ENCODE measurements at places on chromosomes 3 and 15.

DNA sequence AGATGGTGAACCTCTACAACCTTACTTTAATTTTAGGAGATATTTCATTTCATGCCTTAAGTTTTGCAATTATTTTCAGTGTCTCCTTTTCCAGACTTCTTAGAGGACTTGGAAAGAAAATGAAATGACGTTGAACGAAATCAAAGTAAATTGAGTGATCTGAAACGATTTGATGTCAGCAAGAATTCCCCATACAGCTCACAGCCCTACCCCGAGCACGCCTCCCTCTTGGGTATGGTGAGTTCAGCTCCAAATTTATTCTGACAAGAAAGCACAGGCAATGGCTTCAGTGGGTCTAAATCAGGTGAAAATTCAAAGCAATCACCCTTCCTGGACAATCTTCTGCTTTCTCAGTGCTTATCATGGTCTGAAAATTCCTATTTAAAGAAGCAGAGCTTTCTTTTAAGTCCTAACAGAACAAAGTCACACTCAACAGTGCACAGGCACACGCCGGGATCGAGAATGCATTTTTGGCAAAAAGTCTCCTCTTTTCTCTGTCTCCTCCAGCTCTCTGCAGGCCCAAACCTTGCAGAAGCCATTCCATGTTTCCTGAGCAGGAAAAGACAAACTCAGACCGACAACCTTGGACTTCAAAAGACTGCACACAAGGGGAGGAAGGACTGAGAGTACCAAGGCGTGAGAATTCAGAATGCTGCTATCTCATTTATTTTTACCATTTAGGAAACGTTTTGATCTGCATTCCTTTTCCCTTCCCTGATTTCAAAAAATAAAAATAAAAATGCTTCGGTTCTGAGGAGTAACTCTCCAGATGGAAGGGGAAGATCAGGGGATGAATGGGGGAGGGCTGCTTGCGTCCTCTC lies 72.0 kb downstream of the CCNL1 start:
- DNase-seq, result no peak

DNA sequence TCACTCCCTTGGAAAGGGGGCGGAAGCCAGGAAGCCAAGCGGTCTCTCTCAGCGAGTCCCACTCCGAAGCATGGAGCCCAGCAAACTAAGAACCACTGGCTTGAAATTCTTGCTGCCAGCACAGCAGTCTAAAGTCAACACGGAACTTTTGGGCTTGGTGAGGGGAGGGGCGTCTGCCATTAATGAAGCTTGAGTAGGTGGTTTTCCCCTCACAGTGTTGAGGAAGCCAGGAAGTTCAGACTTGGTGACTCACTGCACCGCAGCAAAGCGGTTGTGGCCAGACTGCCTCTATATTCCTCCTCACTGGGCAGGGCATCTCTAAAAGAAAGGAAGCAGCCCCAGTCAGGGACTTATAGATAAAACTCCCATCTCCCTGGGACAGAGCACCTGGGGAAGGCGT lies 665.4 kb upstream of the CBLB start:
- no peak for DNase-seq

DNA sequence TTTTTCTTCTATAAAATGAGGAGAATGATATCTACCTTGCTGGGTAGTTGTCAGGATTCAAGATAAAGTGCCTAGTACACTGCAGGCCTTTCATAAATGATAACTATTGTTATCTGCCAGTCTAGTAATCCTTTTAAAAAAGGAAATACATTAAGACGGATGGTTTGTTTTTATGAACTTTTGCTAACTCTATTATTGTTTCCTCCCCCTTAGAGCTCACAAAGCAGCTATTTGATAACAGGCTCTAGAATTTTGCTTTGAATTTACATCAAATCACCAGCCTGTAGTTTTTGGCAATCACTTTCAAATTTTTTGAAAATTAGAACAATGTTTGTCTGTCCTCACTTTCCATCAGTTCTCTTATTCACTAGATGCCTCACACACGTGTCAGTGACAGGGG lies 39.8 kb downstream of the BLM start:
- no peak for DNase-seq

DNA sequence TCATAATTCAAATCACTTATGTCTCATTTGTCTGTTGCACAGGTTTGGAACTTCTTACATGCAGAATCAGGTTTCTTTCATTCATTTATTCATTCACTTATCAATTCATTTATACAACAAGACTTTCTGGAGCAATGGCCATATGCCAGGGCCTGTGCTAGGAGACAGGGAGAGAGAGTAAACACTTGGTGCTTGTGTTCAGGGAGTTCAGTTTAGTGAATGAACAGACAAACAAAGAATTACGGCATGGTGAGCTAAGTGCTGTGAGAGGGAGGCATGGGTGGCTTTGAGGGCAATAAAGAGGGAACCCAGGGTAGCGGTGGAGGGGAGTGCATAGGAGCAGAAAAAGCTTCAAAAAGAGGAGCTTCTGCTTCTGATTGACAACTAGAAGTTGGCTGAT lies 8.5 kb upstream of the IREB2 start:
- DNase-seq, result no peak

- peak; percentile 72 for DNase-seq
Measured at GRCh38 chr3:152834776-152835600, at the start of gene P2RY1. TSS of gene P2RY1 (plus strand) at chr3:152835131. CDS start at chr3:152835783, 652 bp downstream.

DNA sequence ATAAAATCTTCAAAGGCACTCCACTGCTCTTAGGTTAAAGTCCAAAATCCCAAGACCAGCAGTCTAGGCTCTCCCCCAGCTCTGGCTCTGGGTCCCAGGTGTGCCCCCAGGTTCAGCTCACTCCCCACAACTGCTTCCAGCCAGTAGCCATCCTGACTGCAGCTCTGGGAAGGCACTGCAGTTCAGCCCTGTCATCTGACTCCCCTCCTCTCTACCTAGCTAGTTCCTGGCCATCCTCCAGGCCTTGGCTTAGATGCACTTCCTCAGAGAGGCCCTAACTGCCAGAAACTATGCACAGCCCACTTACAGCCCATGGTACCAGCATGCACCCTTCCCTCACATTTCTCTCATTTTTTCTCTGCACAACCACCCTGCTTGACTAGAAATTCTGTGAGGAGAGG lies 25.5 kb downstream of the TBC1D2B start:
- DNase-seq, result no peak

GRCh38 chr3:122668930-122669730 lies 11.5 kb upstream of the PARP14 start:
- DNase-seq, result no peak

GRCh38 chr3:127070776-127071175 lies 87.9 kb downstream of the PLXNA1 start:
- DNase-seq, result no peak

GRCh38 chr3:146496726-146497125 lies 27.4 kb upstream of the PLSCR2 start:
- DNase-seq, result no peak

DNA sequence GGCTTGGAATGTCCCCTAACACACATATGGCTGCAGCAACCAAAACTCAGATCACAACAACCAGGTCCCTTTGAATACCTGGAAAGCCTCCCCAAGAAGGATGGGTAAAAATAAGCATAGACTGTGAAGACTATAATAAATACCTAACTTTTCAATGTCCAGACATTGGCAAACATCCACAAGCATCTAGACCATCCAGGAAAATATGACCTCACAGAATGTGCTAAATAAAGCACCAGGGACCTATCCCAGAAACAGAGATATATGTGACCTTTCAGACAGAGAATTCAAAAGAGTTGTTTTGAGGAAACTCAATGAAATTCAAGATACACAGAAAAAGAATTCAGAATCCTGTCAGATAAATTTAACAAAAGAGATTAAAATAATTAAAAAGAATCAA lies 109.2 kb downstream of the NEDD4 start:
- no peak for DNase-seq

GRCh38 chr15:75335313-75335704 lies 554 bp upstream of the COMMD4 start:
- DNase-seq, result no peak

- no peak for DNase-seq
Measured at GRCh38 chr3:133962849-133963248, 66.9 kb downstream of the SLCO2A1 start.

DNA sequence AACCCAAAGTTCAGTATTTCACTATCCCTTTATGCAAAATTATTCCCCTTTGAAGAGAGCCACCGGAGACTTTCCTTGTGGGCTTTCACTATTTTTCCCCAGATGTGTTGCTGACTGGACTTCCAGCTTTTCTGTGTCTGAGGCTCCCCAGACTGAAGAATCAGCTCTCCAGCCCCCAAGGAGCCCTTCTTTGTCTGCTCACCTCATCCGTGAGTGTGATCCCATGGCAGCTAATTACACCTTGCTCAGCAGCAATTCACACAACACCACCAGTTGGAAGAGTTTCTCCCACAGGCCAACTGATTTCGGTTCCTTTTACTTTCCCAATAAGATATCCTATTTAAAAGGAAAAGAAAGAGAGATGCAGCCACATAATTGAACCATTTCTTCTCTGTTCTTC lies 249.5 kb upstream of the TRIM42 start:
- no peak for DNase-seq

DNA sequence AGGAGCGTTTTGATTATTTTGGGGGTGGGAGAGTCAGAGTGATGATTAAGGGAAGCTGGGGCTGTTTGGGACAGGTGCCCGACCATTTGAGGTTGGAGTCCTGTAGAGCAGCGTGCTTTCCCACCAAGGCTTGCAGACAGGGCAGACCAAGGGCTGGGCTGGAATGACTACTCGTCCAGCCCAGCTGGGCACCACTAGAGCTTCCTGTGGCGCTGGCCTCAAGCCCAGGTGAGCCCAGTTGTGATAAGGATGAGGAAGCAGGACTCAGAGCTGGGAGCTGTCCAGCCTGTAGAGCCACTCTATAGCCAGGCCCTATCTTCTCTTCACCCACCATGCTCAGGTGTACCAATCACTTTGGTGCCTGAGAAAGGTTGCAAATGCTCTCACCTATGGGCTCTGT lies 75.8 kb upstream of the ACAN start:
- no peak for DNase-seq

- no peak for DNase-seq
Measured at GRCh38 chr15:101398247-101398646, 91.3 kb downstream of the PCSK6 start.

DNA sequence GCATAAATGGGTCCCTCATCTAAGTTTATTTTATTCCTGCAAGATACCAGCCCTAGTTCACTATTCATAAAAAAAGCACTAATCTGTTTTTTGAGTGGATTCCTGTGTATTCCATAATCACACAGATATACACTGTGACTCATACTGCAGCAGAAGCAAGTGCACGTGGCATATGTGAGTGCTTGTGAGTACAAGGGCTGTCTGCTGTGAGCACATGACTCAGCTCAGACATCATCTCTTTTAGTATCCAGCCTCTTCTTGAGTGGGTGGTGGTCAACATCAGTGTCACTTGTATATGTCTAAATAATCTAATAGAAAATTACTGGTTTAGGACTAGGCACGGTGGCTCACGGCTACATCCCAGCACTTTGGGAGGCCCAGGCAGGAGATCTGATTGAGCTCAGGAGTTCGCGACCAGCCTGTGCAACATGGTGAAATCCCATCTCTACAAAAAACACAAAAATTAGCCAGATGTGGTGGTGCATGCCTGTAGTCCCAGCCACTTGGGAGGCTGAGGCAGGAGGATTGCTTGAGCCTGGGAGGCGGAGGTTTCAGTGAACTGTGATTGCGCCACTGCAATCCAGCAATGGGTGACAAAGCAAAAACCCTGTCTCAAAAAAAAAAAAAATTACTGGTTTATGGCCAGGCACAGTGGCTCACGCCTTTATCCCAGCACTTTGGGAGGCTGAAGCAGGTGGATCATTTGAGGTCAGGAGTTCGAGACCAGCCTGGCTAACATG lies 49.8 kb downstream of the NIPA2 start:
- DNase-seq, result no peak

- no peak for DNase-seq
Measured at GRCh38 chr3:172476347-172476746, 28.1 kb upstream of the GHSR start.

DNA sequence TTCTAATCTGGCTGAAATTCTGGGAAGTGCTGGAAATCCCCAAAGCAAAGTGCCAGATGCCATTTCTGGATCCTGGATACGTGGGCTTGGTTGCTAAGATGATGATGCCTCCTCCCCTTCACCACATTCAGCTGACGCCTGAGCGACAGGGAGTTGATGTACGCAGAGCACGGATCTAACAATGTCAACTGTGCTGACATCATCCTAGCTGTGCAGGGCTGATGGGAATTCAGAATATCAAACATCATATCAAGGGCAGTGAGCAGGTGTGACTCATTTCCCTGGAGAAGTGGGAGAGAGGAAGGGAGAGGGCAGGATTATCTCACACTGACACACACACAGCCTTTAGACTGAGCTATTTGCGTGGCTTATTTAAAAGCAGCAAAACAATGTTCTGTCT lies 92.6 kb upstream of the ZBTB20 start:
- DNase-seq, result no peak

DNA sequence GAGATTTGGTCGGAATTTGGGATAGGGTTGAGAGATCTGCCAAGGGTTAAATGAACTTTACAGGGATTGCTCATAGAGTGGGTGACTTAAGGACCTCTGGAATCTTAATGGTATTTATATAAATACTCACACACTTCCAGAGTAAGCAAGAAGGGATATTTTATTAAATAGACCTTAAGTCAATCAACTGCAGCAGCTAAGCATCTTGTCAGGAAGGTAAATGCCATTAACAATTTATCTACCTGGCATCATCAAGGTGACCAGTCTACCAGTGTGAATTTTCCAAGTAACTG lies 123.9 kb downstream of the FEZF2 start:
- no peak for DNase-seq

DNA sequence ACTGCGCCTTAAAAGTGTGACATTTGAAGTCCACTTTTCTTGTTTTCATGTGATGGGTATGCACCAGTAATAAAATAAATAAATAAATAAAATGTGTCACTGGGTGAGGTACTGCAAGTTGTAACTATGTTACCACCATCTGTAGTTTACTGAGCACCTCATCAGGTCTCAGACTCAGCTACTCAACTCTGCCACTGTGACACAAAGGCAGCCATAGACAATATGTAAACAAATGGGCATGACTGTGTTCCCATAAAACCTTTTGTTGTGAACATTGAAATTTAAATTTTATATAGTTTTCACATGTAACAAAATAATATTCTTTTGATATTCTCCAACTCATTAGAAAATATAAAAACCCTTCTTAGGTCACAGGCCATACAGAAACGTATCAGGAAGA lies 120.1 kb downstream of the DNAJB8 start:
- no peak for DNase-seq

- DNase-seq, result peak; percentile 45
Measured at GRCh38 chr15:72342385-72342784, 22.4 kb upstream of the CELF6 start.

DNA sequence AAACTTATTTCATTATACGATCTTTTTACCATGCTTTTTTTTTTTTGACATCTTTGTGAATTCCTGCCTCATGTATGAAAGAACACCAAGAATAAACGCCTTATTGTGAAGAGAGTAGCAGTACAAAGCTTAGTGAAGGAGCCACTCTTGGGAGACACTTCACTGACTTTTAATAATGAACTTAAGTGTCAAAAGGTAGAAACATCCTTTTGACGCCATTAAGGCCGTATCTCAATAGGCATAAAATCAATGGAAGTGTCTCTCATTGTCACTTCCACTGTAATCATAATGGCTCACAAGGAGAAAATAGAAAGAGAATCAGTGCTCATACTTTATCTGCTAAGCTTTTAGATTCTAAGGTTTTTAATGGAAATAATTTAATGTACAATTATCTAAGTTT lies 657.8 kb downstream of the DIPK2A start:
- DNase-seq, result no peak
